ENCODE measurements at places on chromosomes 5 and 9.

DNA sequence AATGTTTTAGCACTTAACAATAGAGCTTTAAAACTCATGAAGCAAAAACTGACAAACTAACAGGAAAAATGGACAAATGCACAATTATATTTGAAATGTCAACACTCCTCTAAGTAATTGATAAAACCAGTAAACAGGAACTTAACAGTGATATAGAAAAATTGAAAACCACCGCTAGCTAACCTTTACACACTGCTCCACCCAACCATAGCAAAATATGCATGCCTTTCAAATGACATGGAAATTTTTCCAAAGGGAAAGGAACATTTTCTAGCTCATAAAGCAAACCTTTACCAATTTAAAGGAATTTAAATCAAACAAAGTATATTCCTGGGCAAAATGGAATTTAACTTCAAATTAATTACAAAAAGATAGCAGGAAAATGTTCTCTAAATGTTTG is 109.2 kb downstream of the ADAMTS19 start:
- no peaks in the 10 kb centered on the region for H3K4me1 ChIP-seq
- no peaks in the 10 kb centered on the region for H3K27me3 ChIP-seq
- H3K4me3 ChIP-seq, result no peak overlapping the region
- H3K36me3 ChIP-seq, result no peaks in the 10 kb centered on the region

DNA sequence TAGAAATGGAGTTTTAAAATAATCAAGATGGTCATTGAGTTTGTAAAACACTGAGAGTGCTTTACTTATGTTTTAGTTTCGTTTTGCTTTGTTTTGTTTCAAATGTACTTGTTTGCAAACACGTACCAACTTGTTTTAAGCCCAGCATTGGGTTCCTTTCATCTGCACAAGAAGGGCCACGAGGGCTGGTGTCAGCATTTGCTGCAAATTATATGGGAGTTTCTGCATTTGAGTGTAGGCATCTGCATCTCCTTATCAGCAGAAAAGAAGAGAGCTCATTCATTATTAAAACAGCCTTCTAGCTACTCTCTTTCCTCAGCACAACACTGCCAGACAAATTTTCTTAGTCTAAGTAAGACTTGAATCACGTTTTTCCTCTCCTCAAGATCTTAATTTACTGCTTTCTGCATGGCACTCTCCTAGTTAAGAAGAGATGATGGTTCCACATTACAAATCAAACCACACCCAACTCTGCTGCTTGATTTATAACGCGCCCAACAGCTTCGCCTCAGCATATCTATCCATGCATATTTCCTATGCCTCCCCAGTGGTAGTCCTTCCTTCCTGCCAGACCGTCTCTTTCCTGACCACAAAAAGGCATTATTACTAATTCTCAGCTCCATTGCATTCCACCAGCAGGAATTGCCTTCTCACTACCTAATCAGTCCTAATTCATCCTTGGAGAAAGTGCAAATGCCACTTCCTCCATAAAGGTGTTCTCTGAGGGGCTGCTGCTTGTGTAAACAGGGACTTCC is 95.2 kb upstream of the CAST start:
- H3K4me3 ChIP-seq, result no peak overlapping the region
- H3K4me1 ChIP-seq, result no peaks in the 10 kb centered on the region
- H3K27me3 ChIP-seq, result no peaks in the 10 kb centered on the region
- no peak overlapping the region for H3K27ac ChIP-seq
- no peaks in the 10 kb centered on the region for H3K36me3 ChIP-seq

GRCh38 chr9:22049411-22049810 is 40.3 kb upstream of the CDKN2B start:
- H3K36me3 ChIP-seq, result no peaks in the 10 kb centered on the region
- H3K27ac ChIP-seq, result no peak overlapping the region
- H3K4me3 ChIP-seq, result no peak overlapping the region
- no peak for DNase-seq
- H3K4me1 ChIP-seq, result peaks cover 9% of the 10 kb centered on the region

GRCh38 chr5:14250084-14250695 is 107.0 kb downstream of the TRIO start:
- H3K36me3 ChIP-seq, result no peaks in the 10 kb centered on the region
- H3K4me1 ChIP-seq, result no peaks in the 10 kb centered on the region
- no peak for DNase-seq
- H3K4me3 ChIP-seq, result no peak overlapping the region
- no peak overlapping the region for H3K27ac ChIP-seq
- H3K27me3 ChIP-seq, result no peaks in the 10 kb centered on the region

DNA sequence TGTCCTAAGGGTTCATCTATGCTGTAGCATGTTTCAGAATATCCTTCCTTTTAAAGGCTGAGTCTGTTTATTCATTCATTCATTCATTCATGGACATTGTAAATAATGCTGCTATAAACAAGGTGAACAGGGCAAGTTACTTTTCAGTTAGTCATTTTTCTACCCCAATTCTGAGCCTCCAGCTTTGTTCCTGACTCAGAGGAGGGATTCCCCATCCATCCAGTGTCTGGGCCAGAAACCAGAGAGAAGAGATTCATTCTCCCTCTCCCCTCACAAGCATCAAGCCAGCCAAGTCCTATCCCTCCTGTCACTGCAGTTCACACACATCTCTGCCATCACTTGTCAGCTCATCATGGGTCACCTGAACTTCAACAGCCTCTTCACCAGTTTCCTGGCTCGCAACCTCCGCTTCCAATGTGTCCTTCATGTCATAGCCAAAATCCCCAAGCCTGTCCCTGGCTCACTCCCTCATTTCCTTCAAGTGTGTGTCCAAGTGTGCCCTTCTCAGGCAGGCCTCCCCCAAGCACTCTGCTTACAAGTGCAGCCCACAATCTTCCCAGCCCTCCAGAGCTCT is 203.0 kb downstream of the TTLL11 start:
- no peaks in the 10 kb centered on the region for H3K27me3 ChIP-seq
- H3K36me3 ChIP-seq, result no peaks in the 10 kb centered on the region
- no peaks in the 10 kb centered on the region for H3K4me1 ChIP-seq
- DNase-seq, result no peak
- no peak overlapping the region for H3K27ac ChIP-seq
- H3K4me3 ChIP-seq, result no peak overlapping the region

GRCh38 chr9:113376634-113377567 is at the start of gene HDHD3:
Gene HDHD3 (minus strand): TSS chr9:113376986. CDS start chr9:113374354, 2,632 bp downstream.
- peak within 1 kb of the TSS; percentile 75 for H3K27ac ChIP-seq
- peak; percentile 65 for DNase-seq
- peaks cover 3% of the 10 kb centered on the region for H3K4me1 ChIP-seq
- H3K27me3 ChIP-seq, result no peaks in the 10 kb centered on the region
- peak within 1 kb of the TSS; percentile 93 for H3K4me3 ChIP-seq
- peaks cover 17% of the 10 kb centered on the region for H3K36me3 ChIP-seq

GRCh38 chr9:131469951-131470350 is 32.8 kb upstream of the POMT1 start:
- no peak for DNase-seq
- H3K36me3 ChIP-seq, result peaks cover 84% of the 10 kb centered on the region
- H3K4me3 ChIP-seq, result no peak overlapping the region

GRCh38 chr9:109411069-109411761 is 86.9 kb downstream of the PTPN3 start:
- H3K4me1 ChIP-seq, result no peaks in the 10 kb centered on the region
- no peak for DNase-seq
- H3K27ac ChIP-seq, result no peak overlapping the region
- H3K27me3 ChIP-seq, result no peaks in the 10 kb centered on the region
- no peak overlapping the region for H3K4me3 ChIP-seq

DNA sequence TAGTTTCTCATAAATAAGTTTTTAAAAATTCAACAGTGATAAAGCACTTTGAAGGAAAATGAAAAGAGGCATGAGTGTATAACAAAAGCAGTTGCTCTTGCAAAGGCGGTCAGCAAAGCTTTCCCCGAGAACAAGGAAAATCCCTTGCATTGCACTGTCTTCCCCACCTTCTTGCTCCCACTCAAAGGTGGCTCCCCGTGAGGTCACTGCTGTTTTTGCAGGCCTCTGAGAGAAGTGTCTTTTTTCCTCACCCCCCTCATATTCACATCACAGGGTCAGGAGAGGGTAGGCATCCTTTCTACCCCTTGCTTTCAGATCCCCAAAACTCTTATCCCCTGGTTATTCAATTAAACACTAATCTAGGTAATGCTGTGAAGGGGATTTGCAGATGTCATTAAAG is 15.2 kb upstream of the SLC36A1 start:
- no peak overlapping the region for H3K4me3 ChIP-seq
- no peaks in the 10 kb centered on the region for H3K4me1 ChIP-seq
- H3K27me3 ChIP-seq, result no peaks in the 10 kb centered on the region
- H3K27ac ChIP-seq, result no peak overlapping the region
- no peak for DNase-seq

- no peak overlapping the region for H3K4me3 ChIP-seq
- H3K4me1 ChIP-seq, result no peaks in the 10 kb centered on the region
- H3K36me3 ChIP-seq, result no peaks in the 10 kb centered on the region
- no peak overlapping the region for H3K27ac ChIP-seq
- no peaks in the 10 kb centered on the region for H3K27me3 ChIP-seq
- DNase-seq, result no peak
Observed at GRCh38 chr5:51156222-51156621, 227.0 kb upstream of the ISL1 start.

- H3K36me3 ChIP-seq, result no peaks in the 10 kb centered on the region
- H3K27ac ChIP-seq, result no peak overlapping the region
- no peak for DNase-seq
- no peak overlapping the region for H3K4me3 ChIP-seq
- no peaks in the 10 kb centered on the region for H3K27me3 ChIP-seq
Observed at GRCh38 chr5:6781716-6782115, 68.5 kb downstream of the TENT4A start.

GRCh38 chr9:101440714-101441230 is 5.2 kb upstream of the ALDOB start:
- peaks cover 6% of the 10 kb centered on the region for H3K27me3 ChIP-seq
- no peak overlapping the region for H3K27ac ChIP-seq
- no peak overlapping the region for H3K4me3 ChIP-seq

GRCh38 chr5:22521521-22521920 is 331.6 kb downstream of the CDH12 start:
- H3K4me3 ChIP-seq, result no peak overlapping the region
- no peaks in the 10 kb centered on the region for H3K36me3 ChIP-seq
- no peak overlapping the region for H3K27ac ChIP-seq
- H3K27me3 ChIP-seq, result no peaks in the 10 kb centered on the region
- DNase-seq, result no peak

- no peak overlapping the region for H3K27ac ChIP-seq
- no peaks in the 10 kb centered on the region for H3K36me3 ChIP-seq
- no peak overlapping the region for H3K4me3 ChIP-seq
- no peaks in the 10 kb centered on the region for H3K27me3 ChIP-seq
Observed at GRCh38 chr5:57778501-57779091, 296.0 kb upstream of the ACTBL2 start.
